ENCODE measurements at places on chromosomes 5 and 9.

- no peak for DNase-seq
Measured at GRCh38 chr5:171639205-171639621, 146.4 kb upstream of the SMIM23 start.

GRCh38 chr5:178415353-178415752 is 174.8 kb downstream of the COL23A1 start:
- DNase-seq = no peak

DNA sequence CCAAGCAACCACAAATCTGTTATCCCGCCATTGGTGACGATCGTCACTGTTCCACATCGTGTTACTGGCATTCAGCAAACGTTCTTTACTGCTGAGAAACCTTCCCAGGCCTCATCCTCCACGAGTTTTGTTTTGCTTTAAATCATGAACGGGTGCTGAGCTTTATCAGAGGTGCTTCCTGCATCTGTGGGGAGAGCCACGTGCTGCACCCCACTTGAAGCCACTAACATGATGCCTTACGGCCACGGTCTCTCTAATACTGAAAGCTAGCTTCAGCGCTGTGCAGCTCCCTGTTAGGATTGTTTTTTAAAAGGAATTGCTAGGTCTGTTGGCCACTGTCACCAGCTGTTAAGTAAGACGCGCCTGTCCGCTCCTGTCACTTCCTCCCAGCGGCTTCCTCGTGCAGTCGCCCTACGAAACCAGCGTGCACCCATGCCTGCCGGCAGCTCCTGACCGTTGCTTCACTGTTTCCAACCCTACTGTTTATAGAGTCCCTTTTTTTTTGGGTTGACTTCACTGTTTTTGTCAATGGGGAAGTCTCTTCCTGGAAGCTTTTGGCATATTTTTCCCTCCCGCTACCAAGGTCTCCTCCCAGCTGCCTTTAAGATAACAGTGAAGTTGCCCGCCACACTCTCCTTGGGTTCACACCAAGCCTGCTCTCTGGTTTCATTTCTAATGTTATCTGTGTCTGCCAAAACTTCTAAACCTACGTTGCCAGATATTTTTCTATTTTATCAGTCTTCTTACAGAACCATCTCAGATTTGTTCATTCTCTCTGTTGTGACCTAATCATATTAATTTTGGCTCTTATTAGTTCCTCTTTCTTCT is 20.3 kb downstream of the LPCAT1 start:
- DNase-seq = no peak

GRCh38 chr5:33232731-33233505 is 207.8 kb upstream of the TARS1 start:
- DNase-seq = no peak

- DNase-seq = no peak
Measured at GRCh38 chr5:10726179-10726912, 34.7 kb downstream of the DAP start.

- DNase-seq = no peak
Measured at GRCh38 chr5:174609116-174609515, 115.3 kb upstream of the MSX2 start.

DNA sequence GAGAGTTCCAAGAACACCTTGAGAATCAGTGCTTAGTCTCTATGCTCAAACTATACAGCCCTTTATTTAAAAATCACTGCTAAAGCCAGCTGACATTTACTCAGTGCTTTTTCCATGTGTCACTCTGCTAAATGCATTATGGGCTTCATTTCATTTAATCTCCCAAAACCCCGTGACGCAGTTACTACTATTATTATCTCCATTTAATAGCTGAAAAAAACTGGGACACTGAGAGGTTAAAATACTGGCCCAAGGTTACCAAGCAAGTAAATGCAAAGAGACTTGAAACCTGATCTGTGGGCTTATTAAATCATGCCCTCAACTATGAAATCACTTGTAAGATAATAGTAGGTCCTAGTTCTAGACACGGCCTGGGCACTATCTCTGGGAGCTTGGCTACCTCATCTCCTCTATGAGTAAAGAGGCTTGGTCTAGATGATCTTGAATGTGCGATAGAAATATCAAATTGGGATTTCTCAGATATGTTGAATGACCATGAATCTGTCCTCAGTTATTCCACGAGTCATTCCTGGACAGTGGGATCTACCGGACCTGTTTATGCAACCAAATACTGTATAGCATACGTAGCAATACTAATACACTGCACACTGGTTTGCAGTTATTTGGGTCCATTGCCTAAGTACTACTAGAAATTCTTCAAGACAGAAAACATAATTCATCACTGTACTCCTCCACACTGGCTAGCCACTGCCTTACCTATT is 32.3 kb downstream of the MARCHF11 start:
- no peak for DNase-seq
